SIG-M5 (cell line): ENCODE measurements at places on chromosomes 1 and 21.

GRCh38 chr1:145972580-145972979 is 8.1 kb downstream of the POLR3GL start:
- no peak for DNase-seq

DNA sequence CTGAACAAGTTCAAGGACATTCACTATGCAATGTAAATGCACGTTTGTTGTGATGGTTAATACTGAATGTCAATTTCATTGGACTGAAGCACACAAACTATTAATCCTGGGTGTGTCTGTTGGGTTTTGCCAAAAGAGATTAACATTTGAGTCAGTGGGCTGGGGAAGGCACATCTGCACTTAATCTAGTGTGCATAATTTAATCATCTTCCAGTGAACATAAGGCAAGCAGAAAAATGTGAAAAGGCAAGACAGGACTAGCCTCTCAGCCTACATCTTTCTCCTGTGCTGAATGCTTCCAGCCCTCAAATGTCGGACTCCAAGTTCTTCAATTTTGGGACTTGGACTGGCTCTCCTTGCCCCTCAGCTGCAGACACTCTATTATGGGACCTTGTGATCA is 40.1 kb downstream of the PRPF38A start:
- no peak for DNase-seq

DNA sequence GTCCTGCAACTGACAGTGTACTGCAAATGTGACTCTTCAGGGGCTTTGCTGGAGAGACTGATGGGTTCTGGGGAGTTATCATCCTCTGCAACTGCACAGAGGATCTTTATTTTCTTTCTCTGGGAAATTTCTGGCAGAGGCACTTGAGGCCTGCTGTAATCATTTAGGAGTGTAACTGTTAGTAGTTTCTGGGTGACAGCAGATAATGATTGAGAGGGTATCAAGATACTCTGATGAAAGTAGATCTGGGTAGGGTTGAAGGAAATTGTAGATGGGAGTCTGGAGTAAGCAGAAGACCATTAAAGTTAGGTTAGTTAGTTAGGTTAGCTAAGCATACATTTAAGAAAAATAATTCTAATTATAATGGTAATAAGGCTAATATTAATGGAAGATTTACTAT is 11.0 kb upstream of the DDR2 start:
- DNase-seq = no peak

DNA sequence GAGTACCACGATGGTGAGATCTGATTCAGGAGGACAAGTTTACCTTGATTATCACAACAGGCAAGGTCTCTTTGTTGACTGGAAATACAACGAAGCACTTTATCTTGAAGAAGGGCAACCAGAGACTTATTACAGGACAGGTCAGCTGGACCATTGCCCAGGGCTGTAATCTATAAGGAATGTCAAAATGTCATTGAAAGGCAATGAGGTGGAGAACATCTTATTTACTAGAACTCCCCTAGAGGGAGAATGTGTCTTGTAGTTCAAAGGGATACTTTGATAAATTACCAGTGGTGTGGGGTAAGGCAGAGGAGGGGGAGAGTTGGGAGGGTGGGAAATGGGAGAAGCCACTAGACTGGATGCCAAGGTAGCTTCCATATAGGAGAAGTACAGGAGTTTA is 212.3 kb downstream of the NCAM2 start:
- no peak for DNase-seq

GRCh38 chr1:8396786-8397406 is 79.0 kb downstream of the SLC45A1 start:
- no peak for DNase-seq

DNA sequence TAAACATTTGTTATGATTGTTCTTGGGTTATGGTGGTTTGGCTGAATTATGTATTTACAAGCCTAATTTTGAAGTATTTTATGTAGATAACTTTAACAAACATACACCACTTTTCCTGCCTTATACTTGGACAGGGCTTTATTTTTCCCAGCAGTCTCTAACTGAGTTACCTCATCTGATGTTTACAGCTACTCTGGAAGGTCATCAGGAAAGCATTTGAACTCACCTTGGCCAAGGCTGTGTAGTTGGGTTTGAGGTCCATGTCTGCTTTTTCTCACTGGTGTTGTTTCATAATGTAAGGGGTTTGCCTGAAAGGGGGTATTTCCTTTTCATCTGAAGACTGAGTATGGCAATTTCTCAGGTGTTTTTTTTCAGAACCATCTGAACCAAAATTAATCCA is 193.5 kb downstream of the RWDD3 start:
- no peak for DNase-seq

- DNase-seq = no peak
These were observed 216.0 kb downstream of the BACH1 start for GRCh38 chr21:29514652-29515247.

- DNase-seq = no peak
These were observed 37.8 kb downstream of the ELK4 start for GRCh38 chr1:205593967-205594366.

DNA sequence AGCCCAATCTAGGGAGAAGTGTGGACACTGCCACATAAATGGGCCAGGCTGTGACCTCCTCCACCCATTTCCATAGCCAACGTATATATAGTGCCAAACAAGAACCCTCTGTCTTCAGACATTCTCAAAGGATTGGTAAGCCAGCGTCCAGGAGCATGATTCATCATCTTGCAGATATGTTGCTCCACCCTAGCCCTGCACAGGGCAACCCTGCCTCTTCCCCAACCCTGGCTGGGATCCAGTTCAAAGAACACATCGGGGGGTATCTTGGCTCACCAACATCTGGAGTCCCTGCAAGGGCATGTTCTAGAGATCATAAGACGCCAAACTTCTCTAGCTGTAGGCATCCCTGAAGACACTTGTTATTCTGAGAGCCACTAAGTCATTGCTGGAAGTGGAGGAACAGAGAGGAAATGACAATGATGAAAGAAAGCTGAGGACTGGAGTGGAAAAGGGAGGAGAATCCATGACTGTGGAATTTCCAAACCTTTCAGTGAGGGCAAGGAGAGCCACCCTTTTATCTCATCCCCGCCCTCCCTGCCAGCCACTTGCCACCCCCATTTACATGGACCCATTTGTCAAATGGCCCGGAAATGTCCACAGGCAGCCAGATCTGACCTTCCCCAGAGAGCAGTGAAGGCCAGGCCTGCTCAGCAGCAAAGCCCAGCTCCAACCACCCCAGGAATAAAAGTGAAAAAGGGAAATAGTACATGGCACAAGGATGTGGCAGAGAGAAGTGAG is 144.1 kb upstream of the CTTNBP2NL start:
- no peak for DNase-seq

DNA sequence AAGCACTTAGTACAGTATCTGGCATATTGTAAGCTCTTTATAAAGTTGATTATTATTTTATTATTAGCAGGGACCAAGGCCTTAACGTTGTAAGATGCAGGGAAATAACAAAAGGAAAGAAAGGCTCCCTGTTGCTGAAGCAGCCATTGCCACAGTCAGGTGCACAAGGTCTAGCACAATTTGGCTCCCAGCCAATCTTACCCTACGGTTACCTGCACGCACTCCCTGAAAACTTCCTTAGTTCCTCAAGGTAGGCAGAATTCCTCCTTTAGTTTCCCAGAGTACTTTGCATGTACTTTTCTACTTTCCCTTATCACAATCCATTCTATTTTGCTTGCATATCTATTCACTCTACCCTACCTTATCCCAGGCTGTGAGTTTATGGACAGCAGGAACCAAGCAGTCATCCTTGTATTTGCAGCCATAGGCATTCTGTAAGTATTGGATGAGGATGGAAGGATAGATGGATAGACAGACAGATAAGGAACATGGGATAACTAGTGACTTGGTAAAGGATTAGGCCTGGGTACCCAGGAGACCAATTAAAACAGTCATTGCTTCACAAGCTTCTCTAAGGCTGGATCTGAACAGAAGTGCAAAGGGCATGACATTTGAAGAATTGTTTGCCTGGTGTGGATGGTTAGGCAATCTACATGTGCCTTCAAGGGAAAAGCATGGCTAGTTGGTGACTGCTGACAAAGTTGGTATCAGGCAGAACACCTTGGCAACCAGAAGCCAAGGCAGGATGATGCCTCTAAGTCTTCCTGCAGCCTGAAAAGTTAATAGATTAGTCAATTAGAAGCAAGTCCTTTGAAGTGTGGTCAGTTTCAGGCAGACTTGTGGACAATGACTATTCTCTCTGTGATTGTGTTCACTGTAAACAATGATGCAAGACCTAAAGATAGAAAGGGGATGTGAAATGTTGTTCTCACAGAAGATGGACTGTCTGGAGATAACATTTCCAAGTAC is 20.8 kb upstream of the JAK1 start:
- DNase-seq = no peak
